Regular cardiac myocyte (primary cell): ENCODE measurements at places on chromosomes 11 and 22. TPM values are rescaled to one million over a fixed set of nuclear protein-coding genes. Genes with fewer than 3 reads are reported as not detected.

Gene OR8G1
- not detected in 2 replicates for total RNA-seq

Gene GSTT2B
- total RNA-seq: 0.85 and 4.2 TPM in 2 replicates

Gene CCS
- total RNA-seq: 42.4 and 43.7 TPM in 2 replicates

Gene PATE4
- total RNA-seq: not detected in 2 replicates

Gene MMP12
- 0.56 TPM in 1 of 2 replicates, not detected in the other for total RNA-seq

Gene SPI1
- not detected in 2 replicates for total RNA-seq

Gene SAA1
- 0.77 and 3.1 TPM in 2 replicates for total RNA-seq
